Iris pigment epithelial cell (primary cell): ENCODE measurements at places on chromosomes 6 and 20.
A peak's percentile ranks its signal among the peaks of the same experiment; 100 is the strongest.

DNA sequence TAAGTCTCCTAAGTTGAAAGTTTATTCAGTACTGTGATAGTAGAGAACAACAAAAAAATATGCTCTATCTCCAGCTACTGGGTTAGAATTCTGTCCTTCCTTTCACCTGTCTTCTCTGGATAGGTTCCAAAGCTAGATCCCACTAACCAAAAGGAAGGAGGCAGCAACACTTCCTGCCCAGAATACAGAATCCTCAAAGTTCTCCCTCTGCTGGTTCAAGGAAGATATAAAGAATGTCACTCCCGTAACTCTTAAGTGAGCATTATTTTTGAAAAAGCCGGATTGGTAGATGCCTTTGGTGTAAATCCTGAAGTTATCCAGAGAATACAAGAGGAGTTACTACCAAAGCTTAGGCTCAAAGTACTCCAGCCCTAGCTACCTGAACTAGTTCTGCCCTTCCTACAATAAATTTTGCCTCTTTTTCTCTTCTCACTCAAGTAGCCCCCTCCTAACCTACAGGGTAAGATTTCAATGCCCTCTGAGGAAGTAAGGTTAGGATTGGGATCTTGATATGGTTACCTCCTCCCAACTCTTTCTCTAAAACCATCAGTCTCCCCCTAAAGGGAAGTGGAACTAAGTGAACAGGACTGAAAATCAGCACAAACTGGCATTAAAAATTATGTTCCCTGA, 26.0 kb upstream of the CRIP3 start:
- peak; percentile 62 for DNase-seq

DNA sequence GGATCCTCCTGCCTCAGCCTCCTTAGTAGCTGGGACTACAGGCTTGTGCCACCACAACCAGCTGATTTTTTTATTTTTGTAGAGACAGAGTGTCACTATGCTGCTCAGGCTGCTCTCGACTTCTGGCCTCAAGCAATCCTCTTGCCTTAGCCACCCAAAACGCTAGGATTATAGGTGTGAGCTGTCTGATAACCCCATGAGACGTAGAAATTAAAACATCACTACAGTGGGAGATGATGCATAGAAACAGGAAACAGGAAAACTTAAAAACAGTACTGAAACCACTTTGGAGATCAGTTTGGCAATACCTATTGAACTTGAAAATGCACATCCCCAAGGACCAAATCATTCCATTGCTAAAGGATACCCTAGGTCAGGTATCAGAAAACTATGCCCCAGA, 10.8 kb downstream of the SENP6 start:
- DNase-seq: no peak

- DNase-seq: no peak
These were observed 111.2 kb downstream of the KCNQ5 start for GRCh38 chr6:72733045-72733444.

DNA sequence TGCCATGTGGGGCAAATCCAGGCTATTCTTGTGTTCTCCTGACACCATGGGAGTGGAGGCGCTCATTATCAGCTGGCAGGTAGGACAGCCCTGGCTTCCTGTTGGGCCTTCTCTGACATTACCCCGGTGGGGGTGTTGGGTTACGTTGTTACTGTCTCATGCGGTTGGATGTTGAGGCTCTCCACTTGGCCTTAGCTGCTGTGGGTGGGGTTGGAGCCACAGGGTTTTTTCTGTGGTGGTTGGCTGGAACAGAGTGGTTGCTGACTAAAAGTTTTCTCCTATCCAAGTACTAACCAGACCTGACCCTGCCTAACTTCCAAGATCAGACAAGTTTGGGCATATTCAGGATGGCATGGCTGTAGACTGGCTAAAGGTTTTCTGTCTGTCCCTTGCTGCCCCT, 20.2 kb downstream of the RIPK1 start:
- DNase-seq: peak; percentile 78

DNA sequence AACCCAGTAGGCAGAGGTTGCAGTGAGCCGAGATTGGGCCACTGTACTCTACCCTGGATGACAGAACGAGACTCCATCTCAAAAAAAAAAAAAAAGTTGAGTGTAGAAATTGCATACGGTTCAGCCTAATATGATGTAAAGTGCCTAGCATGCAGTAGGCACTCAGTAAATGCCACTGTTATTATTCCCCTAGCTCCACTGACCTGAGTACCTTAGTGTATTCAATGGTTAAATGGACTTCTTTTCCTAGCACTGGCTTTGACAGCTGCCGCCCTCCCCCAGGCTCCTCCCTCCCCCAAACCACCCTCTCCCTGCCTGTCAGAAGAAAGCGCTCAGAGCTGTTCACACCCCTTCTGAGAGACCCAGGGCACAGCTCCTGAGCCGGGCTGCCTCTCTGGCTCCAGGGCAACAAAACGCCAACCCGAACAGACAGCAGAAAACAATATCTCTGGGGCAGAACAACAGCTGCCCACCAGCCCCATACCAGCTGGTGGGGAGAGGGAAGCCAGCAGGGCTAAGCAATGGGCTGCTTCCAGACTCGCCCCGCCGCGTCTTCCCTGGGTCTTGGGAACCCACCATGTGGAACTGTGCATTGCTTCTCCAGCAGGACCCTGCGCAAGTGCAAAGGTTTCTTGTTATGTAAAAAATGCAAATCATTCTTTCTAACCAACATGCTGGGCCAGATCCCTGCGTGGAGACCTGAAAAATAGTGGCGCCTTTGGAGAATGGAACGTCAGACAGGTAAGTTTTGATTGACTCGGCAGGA, 4.5 kb downstream of the CPNE5 start:
- no peak for DNase-seq

DNA sequence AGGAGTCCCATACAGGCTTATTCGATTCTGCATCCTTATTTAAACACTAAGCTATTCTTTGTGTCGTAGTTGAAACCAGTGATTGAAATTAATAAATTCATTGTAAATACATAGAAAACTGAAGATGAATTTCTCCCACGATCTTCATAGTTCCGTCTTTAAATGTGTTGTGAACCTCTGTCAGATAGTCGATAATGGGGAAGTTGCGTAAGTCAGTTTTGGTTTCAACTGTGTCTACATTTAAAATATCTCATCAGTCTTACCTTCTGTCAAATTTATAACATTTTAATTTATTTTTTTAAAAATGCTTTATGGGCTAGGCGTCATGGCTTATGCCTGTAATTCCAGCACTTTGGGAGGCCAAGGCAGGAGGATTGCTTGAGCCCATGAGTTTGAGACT, 12.7 kb downstream of the STX11 start:
- no peak for DNase-seq

- DNase-seq: no peak
These were observed 42.9 kb upstream of the SPTLC3 start for GRCh38 chr20:12965870-12966251.

DNA sequence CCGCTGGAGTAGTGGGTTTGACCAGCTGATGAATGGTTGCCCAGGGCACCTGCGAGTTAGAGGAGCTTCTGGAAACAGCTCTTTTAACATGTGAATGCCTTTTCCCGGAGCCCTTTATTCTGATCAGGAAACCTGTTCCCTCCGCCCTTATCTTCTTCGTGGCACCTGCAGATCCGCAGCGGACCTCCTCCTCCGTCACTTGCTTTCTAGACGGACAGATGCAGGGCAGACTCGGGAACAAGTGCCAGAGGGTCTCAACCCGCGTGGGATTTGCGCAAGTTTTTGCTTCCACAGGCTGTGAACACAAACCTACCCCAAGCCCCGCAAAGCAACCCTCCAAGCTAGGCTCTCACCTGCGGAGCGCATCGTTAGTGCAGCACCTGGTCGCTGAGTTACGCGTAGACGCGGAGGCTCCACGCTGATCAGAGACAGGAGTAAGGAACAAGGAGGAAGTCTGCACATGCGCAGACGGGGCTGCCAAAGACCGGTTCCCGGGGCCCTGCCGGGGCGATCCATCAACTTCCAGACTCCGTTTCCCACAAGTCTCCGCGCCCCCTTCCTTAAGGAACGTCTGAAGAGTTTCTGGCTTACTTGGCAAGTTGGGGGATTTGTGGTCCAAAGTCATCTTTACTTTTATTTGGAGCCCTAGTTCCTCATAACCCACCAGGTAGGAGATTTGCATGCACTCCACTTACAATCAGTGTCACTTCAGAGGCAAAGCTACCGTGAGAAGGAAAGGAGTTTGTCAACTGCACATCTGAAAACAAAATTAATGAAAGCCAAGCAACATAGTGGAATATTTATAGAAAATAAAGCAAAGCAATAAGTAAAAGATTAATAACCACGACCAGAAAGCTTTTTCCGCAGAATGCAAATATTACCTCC, 52.7 kb upstream of the ELMO2 start:
- no peak for DNase-seq

DNA sequence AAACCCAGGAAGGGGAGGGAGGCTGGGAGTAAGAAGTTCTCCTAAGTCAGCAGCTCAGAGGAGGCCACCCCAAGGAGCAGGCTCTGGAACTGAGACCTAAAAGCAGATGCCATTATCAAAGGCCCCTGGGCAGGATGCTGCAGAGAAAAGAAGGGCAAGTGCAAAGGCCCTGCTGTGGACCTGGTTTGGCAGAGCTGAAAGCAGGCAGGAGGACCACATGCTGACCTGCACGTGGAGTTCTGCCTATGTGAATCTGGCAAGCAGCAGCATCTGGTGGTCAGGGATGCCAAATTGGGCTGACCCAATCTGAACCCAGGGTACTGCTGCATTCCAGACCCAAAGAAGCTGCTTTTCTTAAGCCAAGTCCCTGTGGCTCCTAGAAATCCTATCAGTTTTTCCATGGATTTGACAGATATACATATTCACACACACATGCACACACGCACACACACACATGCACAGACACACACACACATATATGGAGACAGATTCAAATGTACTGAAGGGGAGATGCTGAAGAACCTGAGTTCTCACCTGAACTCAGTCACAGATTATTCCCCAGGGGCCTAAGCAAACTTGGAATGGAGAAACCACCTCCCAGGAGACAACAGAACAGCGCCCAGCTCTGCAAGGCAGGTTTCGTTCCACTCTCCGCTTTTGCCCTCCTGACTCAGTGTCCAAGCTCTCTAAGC, 119.9 kb downstream of the FOXA2 start:
- no peak for DNase-seq

GRCh38 chr20:60242836-60243505, 284.7 kb downstream of the CDH26 start:
- no peak for DNase-seq

- peak; percentile 12 for DNase-seq
These were observed 16.7 kb downstream of the RPP21 start for GRCh38 chr6:30361661-30362060.

- no peak for DNase-seq
These were observed 98.0 kb upstream of the JARID2 start for GRCh38 chr6:15147827-15148226.

DNA sequence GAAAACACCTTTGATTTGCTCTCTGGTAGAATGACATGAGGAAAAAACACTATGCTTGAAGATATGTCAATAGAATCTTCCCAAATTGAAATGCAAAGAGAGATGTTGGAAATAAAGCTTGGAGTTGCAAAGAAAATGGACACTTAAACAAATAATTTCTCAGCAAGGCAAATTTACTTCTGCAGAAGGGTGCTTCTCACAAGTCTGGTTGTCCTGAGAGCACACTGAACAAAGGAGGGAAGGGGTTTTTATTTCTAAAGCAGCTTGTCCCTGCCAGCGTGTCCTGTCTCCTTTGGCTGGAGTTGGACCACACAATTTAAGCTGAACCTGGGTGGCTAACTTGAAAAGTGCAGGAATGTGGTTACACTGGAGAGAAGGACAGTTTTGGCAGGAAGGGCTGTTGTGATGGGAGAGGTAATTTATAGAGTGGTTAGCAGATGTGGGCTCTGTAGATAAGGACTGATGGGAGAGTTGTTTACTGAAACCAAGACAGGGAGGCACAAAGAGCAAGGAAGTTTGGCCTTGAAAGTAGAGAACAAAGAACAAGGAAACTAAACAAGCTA, 454.6 kb upstream of the EYS start:
- no peak for DNase-seq

- no peak for DNase-seq
These were observed 31.9 kb downstream of the MYLIP start for GRCh38 chr6:16160794-16161193.

DNA sequence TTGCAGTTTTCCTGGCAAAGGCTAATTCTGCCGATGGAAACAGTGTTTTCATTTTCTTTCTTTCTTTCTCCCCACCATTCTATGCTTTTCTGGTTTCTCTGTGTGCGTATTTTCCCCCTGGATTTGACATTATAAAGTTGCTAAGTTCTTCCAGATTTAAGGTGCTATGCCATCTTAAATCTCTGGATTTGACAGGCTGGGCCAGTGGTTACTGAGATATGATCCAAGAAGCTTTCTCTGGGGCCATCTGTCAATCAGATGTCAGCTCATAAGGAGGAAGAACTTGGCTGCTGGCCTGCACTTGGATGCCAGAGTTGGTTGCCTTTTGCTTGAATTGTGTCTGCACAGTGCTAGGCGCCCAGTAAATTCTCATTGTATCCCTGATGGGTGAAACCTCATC, 39.7 kb downstream of the SLC2A10 start:
- no peak for DNase-seq

GRCh38 chr20:61404303-61404702, 152.2 kb downstream of the CDH4 start:
- DNase-seq: no peak

GRCh38 chr20:43537921-43538877, 20.6 kb upstream of the SGK2 start:
- DNase-seq: peak; percentile 39
